ENCODE measurements at places on chromosomes 3 and 15.

DNA sequence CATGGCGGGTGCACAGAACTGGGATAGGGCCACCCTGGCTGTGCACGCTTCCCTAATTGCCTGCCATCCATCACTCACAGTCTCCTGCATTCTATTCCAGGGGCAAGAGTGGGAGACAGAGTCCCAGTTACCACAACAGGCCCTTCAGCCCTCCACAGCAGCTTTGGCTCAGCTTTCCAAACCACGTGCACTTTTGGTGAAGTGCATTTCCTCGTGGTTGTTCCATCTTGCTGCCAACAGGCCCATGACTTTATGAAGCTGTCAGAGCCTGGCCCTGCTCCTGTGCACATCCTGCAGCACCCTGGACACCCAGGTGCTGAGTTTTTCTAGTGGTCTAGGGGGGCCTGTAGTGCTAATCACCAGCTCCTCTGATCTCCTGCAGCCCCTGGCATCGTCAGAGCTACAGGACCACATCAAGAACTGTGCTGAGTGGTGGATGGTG lies 110.2 kb downstream of the ADCY5 start:
- DNase-seq: no peak

DNA sequence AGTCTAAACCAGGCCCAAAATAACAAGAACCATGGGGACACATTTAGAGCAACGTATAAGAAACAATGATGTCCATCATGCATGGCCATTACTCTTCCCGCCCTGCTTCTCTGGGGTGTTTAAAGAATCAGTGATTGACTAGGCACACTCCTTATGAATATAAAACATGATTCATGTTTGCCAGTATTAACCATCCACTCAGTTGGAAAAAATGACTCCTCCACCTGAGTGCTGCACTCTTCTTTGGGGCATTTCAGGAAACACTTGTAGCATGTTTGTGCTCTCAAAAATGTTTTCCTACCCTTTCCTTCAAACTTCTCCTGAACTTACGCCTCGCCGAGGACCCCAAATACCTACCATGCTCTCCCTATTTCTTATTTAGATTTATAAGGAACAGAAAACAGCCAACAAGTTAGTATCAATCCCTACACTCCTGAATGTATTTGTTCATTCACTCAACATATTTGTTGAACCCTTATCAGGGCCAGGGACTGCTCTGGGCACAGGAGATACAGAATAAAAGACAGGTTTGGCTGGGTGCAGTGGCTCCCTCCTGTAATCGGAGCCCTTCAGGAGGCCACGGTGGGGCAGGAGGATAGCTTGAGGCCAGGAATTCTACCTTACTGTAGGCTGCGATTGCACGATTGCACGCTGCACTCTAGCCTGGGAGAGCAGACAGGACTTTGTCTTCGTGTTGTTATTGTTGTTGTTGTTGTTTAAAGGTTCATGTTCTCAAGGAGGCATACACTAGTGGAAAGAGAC lies 137.0 kb downstream of the TMCO5A start:
- no peak for DNase-seq

DNA sequence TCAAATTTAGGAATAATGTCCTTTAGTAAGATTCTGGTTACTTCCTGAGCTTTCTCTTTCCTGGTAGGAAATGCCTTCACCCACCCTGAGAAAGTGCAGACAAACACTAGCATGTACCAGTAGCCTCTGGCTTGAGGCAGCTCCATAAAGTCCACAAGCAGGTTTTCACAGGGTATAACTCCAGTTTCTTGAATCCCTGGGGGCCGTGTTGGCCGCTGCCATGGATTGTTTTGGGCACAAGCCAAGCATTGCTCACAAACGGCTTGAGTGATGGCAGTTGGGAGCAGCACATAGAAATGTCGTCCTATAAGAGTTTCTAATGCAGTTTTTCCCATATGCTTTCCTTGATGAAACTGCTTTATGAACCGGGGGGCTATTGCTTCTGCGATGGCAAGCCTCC lies 164.1 kb downstream of the STXBP5L start:
- DNase-seq: no peak

DNA sequence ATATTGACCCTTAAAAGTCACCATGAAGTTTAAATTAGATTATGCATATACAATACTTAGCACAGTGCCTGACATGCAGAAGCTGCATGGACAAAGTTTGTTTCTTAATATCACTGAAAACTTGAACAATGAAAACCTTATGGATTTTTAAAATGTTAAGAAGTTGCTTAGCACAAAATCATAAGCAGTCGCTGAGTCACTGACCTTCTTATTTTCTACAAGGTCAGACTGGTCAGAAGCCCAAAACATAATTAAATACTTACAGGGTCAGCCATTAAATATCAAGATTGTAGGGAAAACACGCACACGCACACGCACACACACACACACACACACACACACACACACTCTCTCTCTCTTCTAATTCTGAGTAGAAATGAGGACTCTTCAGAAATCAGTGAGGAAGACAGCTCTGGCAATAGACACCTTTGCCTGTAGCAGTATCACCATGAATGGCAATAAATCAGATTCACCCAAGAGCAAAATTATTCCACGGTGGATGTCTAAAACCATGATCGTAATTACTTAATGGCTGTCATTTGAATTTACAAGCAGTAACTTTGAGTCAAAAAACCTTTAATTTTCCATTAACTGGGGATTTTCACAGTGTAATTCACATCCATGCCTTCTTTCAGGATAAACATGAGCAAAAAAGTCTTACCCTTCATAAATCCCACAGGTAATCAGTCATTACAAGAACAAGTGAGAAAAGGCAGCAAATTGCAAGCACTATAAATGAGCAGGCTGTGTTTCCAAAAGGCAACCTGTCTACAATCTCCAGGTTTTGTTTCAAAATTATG lies 147.5 kb downstream of the OSBPL10 start:
- no peak for DNase-seq

DNA sequence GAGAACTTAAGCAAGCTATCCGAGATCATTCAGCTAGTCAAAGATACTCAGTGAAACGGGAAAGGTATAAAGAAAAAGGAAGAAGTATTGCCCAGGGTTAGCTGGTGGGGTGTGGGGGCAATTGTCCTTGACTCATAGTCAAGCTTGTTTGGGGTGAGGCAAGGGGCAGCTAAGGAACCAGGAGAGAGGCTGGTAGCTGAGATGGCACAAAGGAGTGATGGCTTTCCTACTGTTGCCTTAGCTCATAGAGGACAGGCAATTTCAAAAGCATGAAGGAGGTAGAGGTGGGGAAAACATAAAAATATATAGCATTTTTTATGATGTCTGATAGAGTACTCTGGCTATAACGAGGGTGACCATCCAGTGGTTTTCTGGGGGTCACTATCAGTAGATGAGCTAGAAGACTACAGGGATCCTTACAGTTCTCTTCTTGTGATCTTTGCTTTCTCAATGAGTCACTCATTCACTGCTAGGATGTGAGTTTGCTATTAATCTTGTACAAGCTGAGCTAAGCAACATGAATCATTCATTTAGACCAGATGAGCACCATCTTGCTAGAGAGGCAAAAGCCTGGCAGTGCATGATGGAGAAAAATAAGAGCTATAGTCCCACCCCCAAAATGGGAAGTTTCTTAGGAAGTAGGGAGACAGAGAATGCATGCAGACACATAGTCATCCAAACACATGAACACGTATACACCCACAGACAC lies 207.1 kb upstream of the PFN2 start:
- DNase-seq: no peak

DNA sequence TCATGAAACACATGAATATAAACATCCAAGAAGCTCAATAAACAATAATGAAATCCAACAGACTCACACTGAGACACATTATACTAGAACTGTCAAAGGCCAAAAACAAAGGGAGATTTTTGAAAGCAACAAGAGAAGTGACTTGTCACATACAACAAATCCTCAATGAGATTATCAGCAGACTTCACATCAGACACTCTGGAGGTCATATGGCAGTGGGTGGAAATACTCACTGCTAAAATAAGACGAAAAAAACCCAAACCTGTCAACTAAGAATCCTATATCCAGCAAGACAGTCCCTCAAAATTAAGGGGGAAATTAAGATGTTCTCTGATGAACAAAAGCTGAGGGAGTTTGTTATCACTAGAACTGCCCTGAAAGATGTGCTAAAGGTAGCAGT lies 125.4 kb upstream of the MELTF start:
- DNase-seq: no peak

DNA sequence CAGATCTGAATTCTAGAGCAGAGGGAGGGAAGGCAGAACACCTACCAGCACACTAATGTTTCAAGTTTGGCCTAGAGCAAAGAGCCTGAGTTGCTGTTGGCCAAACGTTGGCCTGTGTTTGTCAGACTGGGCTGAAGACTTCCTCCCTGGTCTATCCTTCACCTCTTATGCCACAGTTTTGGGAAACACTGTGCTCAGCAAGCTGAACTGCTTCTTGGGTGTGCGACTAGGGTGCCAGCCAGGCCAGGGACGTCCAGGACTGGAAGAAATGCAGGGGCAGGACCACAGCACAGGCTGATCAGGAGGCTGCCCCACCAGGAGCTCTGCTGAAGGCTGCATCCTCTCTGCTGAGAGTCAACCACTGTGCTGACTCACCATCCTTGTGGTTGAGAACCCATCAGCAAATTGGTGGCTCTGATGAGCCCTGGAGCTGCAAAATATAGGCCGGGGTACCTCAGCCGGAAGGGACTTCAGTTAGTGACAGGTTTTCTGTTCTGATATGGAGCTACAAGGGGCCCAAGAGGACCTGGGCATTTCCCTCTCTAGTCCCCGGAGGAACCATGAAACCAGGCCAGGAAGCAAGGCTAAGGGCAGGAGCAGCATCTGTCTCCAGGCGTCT lies 131.6 kb upstream of the RASGRP1 start:
- peak; percentile 85 for DNase-seq

DNA sequence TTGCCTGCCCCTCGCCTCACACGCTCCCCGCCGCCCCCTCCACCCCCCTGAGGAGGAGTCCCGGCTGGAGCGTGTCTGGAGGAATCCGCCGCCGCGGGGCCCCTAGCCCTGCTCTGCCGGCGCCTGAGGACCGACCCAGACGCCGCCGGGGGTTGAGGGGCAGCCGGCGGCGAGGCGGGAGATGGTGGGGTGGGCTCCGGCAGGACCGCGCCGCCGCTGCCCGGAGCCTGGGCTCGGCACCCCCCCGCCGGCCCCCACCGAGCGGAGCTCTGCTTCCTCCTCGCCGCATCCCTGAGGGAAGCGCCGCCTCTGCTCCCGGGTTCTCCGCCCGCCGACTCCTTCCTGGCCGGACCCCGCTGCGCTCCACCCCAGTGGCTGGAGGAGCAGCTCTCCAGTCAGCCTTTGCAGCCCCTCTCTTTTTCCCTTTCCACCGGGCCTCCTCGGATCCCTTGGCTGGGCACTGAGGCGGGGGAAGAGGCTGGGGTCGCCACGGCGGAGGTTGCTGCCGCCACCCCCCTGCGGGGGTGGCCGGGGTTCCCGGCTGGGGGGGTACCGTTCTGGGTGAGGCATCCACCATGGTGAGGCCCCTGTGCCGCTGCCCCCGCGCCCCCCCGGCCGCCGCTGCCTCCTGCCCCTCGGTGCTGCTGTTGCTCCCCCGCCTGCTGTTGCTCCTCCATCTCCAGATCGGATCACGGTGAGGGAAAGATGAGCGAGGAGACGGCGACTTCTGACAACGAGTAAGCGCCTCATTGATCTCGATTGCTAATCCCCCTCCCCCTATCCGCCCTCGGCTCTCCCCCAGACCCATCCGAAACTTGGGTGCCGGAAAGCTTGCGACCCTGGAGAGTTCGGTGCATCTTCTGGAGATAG lies at the start of gene SPRED1:
SPRED1 (plus strand) TSS at position 356 of the 870 bp plus-strand sequence; CDS start at position 706, 350 bp downstream.
- no peak for DNase-seq

DNA sequence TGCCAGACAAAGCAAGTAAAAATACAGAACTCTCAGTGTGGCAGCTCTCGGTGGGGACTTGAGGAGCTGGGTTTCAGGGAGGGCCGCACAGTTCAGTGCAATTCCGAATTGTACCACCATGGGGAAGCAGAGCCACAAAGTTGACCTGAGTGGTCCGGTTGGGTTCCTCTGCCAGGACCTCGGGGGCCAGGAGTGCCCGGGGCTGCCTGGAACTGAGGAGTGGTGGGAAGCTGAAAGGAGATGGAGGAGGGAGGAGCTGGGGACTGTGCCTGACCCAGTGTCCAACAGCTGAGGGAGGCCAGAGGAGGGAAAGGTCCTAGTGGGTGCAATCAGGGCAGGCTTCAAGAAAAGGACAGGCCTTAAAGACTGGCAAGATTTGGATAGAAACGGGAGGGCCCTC lies 32.2 kb upstream of the TRH start:
- peak; percentile 11 for DNase-seq

GRCh38 chr15:65930134-65930533 lies 60.8 kb downstream of the RAB11A start:
- no peak for DNase-seq

DNA sequence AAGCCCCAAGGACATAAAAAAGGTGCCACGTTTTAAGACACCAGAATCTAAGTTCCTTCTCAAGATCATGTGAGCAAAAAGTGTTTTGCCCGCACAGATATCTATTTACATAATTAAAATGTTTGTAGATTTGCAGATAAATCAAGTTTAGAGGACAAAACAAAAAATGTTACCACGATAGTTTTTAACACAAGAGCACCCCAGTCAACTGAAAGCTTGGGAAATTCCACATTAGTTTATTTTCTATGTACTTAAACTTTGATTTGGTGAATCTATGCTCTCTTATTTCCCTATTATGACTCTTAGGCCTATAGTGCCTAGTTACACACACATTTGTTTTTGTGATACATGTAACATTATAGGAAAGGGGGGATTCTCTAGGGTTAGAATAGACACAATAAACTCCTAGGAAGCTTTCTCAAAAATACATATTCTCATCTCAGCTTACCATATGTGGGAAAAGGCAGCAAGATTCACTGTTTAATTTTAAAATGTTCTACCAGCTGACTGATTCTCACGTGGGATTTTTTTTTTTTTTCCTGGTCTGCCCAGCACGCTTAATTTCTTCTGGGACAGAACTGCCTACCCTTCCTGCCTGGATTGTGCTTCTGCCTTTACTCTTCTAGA lies 8.4 kb upstream of the LEKR1 start:
- no peak for DNase-seq

DNA sequence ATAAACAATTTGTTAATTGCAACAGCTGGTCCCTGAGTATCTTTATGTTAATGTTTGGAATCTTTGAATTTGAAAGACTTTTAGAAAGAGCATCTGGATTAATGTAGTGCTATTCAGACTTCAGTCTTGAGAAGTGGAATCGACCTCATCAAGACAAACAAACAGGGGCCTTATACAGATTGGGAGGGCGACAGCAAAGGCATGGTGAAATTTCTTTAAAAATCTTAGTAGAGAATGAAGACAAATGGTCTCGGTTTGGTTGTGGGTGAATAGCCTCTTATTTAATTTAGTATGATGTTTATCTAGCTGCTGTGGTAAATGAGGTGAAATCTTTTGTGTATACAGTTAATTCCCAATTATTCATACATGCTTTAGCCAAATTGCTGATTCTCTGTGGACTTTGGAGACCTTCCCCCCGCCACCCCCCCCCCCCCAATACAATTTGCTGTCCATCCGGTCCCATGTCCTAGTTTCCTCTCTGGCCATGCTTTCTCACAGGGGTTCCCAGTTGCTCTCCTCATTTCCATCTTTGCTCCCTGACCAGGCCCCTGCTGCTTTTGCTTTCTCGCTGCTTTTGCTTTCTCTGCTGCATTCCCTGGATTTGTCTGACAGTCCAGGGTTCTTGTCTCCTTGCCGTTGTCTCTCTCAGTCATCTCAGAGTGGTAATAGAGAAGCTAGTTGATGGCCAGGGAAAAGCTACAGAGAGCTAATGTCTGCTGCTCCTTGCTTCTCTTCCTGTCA lies 135.3 kb downstream of the FNDC3B start:
- no peak for DNase-seq

- no peak for DNase-seq
These were observed 24.4 kb downstream of the MIX23 start for GRCh38 chr3:122358703-122359032.

GRCh38 chr3:57982561-57983243 lies 25.5 kb upstream of the FLNB start:
- DNase-seq: no peak
